Effector CD4-positive, alpha-beta T cell (primary cell): ENCODE measurements at places on chromosomes 11 and 22.

GRCh38 chr22:44386386-44387035, 73.8 kb upstream of the SHISAL1 start:
- no peak for DNase-seq

- no peak for DNase-seq
These were observed 33.0 kb upstream of the NUP160 start for GRCh38 chr11:47881145-47881544.

GRCh38 chr11:5285703-5286340, 15.9 kb downstream of the OR51B4 start:
- no peak for DNase-seq

DNA sequence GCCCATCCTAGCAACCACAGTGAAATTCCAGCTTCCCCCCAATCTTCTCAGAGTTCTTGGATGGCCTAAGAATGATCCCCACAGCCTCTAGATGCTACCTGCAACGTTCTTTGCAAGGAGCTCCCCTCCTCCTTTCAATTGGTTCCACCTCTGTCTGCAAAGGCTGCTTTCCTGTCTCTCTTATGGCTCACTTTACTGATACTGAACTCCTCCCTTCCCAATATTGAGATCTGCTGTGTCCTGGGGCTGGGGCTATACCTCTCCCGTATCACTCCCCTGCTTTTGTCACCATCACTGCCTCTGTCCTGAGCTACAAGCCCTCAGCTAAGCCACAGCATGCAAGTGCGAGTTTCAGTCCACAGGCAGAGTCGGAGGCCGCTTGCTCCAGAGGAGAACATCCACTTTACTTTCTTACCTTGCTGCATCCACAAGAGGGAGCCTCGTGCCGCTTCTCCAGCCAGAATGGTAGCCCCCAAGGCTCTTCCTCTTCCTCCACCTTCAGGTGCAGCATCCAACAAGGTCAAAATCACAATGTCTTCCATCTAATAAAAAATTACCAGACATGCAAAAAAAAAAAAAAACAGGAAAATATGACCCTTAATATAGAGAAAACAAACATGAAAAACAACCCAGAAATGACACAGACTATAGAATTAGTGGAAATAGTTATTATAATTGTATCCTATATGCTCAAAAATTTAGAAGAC, 48.6 kb upstream of the TMEM45B start:
- DNase-seq, result no peak

DNA sequence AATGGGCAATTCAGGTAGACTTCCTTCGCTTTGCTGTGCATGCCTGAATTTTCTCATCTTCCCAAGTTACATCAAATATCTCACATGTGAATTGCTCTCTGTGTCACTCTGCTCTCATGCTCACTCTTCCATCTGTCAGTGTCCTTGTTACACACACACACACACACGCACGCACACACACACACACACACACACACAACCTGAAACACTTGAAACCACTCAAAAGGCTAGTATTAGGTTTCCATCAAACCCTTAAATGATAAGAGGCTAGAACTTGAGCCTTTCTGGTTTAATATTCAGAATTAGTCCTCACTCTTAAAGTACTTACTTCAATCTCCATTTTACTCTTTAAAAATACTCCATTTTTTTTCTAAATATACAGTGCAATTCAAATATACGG, 282.4 kb downstream of the C11orf87 start:
- DNase-seq, result no peak

GRCh38 chr11:62137276-62137861, 13.6 kb downstream of the INCENP start:
- DNase-seq, result no peak

GRCh38 chr11:70429428-70429705, 31.0 kb downstream of the CTTN start:
- no peak for DNase-seq

DNA sequence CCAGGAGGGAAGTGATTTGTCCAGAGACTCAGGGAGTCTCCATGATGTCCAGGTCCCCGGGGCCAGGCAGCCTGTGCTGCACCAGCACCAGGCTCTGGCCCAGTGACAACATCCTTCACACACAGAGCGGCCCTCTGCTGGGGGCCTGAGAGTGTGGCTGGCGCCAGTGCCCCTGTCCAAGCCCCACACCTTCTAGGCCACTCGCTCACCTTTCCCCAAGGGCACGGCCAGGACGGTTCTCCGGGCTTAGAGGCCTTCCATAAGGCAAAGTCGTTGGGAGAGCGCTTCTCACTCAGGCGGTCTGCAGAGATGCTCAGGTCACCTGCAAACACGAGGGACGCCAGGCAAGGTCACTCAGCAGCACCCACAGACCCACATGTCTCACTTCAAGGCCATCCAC, 27.9 kb upstream of the NAP1L4 start:
- DNase-seq, result no peak

DNA sequence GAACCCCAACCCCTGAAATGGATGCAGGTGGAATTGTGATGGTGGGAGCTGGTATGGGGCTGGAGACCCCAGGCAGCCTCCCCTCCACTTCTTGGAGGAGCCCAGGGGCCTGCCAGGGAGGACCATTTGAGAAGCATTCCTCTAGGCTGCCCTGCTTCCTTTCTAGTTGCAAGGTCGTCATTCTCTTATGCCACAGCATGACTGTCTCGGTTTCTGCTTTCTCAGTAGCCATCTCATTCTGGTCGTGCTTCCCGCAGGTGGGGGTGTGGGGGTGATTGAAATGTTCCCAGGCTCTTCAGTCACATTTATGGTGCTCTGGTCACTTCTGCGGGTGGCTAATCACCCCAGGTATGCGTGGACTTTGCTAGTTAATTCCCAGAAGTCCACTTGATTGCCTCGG, 223.7 kb upstream of the TBCEL start:
- DNase-seq, result no peak

- no peak for DNase-seq
These were observed 24.6 kb upstream of the TESMIN start for GRCh38 chr11:68775951-68776388.

DNA sequence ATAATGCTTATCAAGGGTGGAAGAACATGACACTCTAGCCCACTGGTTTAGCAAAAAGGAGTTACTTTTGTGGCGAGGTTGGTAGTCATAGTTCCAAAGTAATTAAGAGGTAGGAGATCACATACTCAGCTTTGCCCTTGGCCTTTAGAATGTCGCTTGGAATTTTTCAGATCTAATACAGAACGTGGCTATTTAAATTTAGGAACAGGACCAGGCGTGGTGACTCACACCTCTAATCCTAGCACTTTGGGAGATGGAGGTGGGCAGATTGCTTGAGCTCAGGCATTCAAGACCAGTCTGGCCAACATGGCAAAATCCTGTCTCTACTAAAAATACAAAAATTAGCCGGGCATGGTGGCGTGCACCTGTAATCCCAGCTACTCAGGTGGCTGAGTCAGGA, 26.1 kb upstream of the ZNRF3 start:
- no peak for DNase-seq

GRCh38 chr11:50412832-50413231, 380.2 kb downstream of the OR4C45 start:
- no peak for DNase-seq

DNA sequence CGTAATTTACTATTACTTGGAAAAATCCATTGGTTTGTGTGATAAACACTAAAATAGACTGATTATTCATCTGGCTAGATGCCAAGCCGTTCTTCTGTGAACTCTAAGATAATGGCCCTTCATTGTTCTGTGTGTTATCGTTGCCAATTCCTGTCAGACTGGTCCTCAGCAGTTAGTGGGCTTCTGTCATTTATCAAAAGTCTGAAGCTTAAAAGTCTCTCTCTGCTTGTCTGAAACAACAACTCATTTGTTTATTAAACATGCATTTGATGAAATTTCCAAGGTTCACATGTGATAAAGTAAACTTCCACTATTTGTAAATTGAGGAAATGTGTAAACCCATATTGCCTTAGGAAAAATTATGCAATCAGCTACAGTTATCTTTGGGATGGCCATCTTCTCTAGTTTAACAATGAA, 21.1 kb upstream of the RDX start:
- DNase-seq, result no peak

GRCh38 chr11:132535830-132536229, 996.5 kb downstream of the OPCML start:
- no peak for DNase-seq

GRCh38 chr11:69121021-69121420, 34.7 kb upstream of the SMIM38 start:
- no peak for DNase-seq

- no peak for DNase-seq
These were observed 13.6 kb upstream of the OR56B1 start for GRCh38 chr11:5722622-5723021.

DNA sequence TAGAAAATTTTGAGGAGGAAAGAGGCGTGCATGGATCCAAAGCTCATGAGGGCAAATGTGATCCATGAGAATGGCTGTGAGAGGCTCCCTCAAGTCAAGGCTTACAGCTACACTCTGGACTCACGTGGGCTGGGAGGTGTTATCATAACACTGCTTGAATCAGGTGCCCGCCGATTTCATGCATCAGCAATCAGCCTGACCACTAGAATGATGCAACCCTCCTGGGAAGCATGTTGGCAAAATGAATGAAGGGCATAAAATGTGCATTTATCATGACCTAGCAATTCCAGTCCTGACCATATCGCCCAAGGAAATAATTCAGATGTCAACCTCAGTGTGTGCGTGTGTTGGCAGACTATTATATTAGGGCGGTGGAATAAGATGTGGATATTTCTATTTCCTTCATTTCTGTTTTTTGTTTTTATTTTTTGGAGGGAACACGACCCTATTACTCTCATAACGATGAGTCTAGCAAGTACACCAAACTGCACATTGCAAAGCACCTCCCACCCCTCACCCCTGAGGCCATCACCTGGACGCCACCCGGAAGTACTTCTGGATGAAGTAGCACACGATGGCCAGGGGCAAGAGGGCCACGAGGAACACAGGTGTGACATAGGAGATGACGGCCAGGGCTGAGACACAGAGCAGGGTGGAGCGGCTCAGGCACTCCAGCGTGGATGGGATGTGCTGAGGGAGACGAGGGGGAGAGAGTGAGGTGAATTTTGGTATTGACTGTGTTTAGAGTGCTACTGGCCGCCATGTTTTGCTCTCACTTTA, 15.7 kb upstream of the KCNJ11 start:
- DNase-seq, result no peak

DNA sequence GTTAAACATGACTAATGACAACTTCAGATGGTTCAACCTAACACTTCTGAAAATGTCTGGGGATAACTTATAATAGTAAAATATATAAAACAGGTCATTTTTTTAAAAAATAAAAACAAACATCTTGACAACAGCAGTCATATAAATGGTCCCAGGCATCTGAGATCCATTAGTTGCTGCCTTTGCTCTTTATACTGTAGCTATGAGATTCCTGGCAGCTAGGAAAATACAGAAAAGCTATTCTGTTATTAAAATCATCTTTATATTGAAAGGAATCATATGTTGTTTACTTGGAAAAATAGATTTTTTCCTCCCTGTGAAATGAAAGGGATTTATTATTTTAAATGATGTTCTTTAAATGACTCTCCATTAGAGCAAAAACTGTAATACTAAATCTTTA, 55.7 kb upstream of the DEUP1 start:
- DNase-seq, result no peak

DNA sequence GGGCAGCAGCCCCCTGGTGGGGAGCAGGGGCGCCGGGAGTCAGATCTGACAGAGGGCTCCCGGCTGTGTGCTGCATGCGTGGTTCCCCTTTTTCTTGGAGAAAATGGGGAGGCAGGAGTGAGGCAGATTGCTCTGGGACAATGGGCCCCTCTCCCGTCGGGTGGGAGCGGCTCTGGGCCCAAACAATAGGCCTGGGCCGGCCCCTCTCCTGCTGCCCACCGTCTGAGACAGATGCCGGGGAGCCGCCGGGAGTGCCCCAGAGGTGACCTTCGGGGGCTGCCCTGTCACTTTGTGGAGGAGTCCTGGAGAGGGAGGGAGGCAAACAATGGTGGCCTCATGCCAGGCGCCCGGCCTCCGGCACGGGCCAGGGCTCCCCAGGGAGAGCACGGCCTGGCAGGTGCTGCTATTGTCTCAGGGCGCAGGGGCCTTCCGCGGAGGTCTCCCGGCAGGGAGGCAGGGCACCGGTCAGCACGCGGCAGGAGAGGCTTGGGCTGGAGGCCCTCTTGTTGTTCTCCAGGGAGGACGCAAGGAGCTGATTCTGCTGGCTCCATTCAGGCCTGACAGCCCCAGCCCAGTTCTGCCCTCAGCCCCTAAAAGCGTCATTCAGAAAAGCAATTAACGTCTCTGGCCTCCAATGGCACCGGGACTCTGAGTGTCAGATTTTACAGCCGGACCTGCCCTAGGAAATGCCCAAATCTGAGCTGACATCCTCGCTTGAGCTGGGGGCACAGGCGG, 44.8 kb downstream of the SMIM38 start:
- DNase-seq, result no peak

DNA sequence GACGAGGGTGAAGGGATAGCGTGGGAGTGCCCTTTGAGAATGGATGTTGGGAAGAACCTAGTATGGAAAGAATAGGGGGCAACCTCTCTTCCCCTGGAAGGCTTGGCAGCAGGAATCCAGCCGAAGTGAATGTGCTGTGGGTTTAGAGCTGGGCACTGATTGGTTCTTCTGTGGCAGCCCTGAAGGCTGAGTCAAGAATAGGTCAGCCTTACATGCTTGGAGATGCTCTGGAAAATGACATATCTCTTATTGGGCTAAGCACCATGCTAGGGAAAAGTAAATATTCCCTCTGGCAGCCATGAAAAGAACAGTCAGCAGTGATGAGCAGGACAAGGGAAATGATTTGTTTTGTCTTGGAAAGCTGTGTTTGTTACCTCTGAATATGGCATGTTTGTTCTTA, 149.5 kb downstream of the COMMD9 start:
- no peak for DNase-seq

DNA sequence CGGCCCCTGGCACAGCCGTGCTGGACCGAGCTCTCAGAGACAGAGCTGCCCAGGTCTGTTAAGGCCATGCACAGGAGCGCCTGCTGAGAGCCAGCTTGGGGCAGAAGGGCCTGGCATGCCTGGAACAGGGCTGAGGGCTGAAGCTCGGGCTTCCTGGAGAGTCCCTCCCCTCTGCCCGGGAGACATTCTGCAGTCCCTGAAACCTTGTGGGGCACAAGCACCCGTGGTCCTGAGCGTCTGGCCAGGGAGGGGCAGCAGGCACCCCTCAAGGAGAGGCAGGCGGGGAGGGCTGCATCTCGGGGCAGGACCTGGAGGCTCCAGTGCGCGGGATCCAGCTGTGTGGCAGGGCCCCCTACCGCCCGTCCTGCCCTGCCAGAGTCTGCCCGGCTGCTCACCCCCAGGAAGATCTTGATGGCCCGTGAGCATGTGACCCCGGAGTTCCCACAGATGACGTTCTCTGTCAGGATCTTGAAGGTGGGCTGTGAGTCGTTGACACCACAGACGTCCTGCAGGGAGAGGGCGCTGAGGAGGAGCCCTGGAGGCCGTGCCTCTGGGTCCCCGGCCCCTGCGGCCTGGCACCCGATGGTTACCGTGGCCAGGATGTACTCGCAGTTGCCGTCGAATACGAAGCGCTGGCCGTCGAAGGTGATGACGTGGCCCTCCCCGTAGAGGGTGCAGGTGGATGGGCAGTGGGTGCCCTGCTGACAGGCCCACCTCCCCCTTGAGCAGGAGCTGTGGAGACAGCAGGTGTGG, 10.9 kb downstream of the MUC6 start:
- DNase-seq, result no peak

GRCh38 chr22:44391481-44392445, 79.0 kb upstream of the SHISAL1 start:
- DNase-seq, result no peak

- DNase-seq, result no peak
These were observed 43.8 kb downstream of the TRMU start for GRCh38 chr22:46379066-46379930.

- no peak for DNase-seq
These were observed 108.6 kb downstream of the LARGE1 start for GRCh38 chr22:33811686-33812085.

- DNase-seq, result no peak
These were observed 72.8 kb upstream of the DDI1 start for GRCh38 chr11:103963648-103964047.

- no peak for DNase-seq
These were observed 10.7 kb downstream of the TBRG1 start for GRCh38 chr11:124633355-124633754.
